ENCODE measurements at places on chromosomes 16 and 17.

GRCh38 chr17:6708357-6708961 is 4.7 kb downstream of the SLC13A5 start:
- DNase-seq = no peak

- no peak for DNase-seq
Observed at GRCh38 chr17:45009676-45010467, 41.6 kb downstream of the DCAKD start.

DNA sequence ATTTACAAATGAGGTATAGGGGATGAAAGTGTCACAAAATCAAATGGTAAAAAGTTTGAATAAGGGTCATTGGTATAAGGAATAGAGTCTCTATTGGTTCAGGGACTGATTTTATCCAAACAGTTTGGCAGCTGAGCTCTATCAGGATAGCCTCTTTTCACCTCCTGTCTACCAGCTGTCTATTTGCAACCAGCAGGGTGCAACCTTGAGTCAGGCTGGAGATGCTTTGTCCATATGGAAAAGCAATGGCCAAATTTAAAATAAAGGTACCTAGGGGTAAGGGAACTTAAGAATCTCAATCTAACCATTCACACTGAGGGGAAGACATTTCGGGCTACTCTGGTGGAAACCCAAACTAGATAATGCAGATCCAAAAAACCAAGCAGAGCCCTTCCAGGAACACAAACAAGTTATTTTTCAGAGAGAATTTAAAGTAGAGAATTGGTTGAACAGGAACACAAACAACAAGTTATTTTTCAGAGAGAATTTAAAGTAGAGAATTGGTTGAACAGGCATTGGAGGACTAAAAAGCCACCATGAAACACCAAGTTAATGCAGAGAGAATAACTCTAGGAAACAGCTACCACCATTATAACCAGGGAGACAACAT is 12.6 kb upstream of the CA10 start:
- no peak for DNase-seq

DNA sequence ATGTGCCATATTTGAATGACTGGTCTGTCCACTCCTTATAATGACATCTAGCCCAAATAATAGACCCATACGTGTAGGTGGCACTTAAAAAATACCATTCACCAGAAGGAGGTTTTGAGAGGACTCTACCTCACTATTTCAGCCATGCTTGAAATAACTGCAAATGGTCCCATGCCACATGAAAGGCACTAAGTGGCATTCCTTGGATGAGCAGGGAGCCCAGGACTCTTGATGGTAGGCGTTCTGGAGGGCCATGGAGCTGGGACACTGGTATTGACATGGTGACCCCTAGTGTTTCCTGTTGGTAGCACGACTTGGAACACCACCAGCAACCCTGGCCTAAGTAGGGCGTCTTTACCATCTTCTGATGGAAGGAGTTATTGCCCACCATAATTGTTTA is 148.7 kb upstream of the ZFHX3 start:
- no peak for DNase-seq

GRCh38 chr16:29909391-29909790 is 9.1 kb downstream of the ASPHD1 start:
- no peak for DNase-seq

- peak; percentile 35 for DNase-seq
Observed at GRCh38 chr16:27154705-27155521, 48.4 kb upstream of the KDM8 start.

DNA sequence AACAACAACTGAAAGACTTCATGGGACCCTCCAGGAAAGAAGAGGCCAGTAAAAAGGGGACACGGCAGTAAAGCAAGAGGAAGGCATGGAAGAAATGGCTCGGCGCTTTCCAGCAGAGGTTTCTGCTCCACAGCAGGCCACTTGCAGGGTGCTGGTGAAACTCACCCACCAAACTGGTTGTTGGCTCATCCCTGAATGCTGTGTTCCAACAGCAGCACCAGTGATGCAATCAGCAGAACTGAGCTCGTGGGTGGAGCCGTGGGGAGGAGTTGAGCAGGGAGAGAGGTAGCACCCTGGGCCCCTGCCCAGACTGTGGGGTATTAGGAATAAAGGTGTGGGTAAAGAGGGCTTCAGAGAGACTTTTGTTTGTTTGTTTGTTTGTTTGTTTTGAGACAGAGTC is 62.8 kb upstream of the ADCY9 start:
- no peak for DNase-seq

DNA sequence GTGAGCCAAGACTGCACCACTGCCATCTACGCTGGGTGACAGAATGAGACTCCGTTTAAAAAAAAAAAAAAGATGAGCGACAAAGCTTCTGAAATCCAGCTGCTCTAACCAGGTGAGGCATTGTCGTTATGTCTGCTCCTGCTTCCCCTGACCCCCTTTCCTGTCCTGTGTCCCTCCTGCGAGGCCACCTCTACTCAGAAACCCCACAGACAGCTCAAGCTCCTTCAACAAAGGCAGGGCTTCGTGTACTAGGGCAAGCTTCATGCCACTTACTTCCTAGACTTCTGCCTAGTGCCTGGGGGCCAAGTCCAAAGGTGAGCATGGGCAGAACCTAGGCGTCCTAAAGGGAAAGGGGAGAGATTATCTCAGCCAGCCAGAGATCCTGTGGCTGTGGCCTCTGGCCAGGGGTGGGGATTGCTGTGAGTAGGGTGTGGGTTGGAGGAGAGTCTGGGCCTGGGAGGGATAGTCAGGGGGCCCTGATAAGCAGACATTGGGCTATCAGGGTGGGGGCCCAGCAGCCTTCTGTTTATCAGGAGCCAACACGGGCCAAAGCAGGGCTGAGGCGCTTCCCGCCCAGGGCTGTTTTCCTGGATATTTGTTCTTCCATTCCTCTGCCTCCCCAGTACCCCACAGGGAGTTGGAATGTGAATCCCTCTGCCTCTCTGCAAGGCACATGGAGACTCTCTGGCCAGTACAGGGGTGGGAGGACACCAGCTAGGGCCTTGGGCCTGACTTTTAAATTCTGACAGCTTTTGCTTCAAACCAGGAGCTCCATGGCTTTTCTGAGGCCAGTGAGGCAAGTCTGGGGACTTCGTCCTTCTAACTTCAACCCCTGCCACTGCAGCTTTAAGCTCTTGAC is 10.4 kb downstream of the ERAL1 start:
- DNase-seq = no peak

GRCh38 chr16:26396511-26397235 is 670.1 kb upstream of the C16orf82 start:
- DNase-seq = no peak

DNA sequence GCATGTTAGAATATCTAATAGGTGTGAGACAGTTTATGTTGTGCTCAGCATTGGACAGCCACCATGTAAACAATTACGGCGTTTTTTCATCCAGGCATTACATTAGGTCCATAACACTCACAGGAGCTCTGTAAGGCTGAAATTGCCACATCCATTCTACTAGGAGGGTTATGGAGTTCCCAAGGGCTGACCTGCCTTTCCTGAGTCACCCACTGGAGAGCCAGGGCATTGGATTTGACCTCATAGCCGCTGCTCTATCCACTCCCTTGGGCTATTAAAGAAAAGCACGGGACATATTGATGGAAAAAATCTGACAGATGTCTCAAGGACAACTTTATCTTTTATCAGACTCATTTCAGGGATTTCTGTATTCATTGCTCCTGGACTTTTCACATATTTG is 306.3 kb upstream of the HSBP1 start:
- DNase-seq = no peak

DNA sequence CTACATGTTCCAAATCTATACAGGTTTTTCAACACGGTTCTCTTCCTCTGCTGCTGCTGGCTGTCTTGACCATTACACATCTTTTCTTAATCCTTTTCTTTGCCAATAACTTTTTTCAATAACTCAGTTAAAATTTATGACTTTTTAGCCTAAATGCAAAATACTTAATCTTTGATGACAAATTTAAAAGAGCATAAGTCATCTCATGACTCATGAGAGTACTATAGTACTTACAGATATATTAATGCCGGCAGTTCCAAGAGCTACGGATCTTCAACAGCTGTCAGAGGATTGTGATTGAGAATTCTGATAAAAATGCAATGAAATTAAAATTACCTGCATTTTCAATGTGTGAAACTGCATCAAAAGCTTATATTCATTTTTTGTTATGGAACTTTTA is 105.5 kb downstream of the KPNA2 start:
- no peak for DNase-seq

GRCh38 chr16:9761870-9762269 is 420.4 kb downstream of the GRIN2A start:
- no peak for DNase-seq

DNA sequence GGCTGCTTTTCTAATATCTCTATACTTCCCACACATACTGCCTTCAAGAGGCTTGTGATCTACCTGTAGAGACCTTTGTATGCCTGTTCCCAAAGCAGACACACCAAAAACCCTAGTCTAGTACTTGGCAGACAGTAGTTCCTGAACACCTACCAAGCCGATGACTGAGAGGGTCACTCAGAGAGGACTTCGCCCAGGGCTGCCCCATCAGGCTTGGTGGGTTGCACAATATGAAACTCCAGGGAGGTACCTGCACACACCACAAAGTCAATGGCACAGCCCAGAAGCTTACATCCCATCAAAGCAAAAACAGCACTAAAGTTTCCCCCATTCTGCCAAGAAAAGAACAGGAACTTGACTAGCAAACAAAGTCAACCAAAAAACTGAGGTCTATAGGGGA is 30.3 kb downstream of the ASPA start:
- no peak for DNase-seq

DNA sequence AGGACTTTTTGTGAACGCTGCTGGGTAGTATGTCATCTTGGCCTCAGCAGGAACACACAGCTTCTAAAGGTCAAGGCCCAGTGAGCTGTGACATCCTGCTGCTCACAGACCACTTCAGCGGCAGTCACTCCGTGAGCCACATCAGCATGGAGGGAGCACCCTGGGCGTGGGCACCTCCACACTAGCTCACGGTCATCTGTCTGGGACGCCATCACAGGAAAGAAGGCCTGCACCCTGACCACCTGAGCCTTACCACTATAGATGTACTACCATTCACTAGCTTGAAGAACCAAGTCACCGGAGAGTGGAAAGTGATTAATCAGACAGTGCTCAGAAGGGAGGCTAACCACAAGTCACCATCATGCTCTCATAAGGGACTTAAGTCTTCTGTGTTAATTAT is 3.3 kb downstream of the AXIN1 start:
- no peak for DNase-seq

All from stimulated activated CD4-positive, alpha-beta T cell treated with anti-CD3 and anti-CD28 coated beads, Interleukin-1b, Interleukin-23, amount 100 ng/mL, for 1 hour (primary cell).